Stimulated activated CD4-positive, alpha-beta T cell treated with anti-CD3 and anti-CD28 coated beads, Interleukin-12 subunit alpha, Interleukin-12 subunit beta, amount 100 ng/mL, for 4 hours (primary cell): ENCODE measurements at places on chromosomes 4 and X.

DNA sequence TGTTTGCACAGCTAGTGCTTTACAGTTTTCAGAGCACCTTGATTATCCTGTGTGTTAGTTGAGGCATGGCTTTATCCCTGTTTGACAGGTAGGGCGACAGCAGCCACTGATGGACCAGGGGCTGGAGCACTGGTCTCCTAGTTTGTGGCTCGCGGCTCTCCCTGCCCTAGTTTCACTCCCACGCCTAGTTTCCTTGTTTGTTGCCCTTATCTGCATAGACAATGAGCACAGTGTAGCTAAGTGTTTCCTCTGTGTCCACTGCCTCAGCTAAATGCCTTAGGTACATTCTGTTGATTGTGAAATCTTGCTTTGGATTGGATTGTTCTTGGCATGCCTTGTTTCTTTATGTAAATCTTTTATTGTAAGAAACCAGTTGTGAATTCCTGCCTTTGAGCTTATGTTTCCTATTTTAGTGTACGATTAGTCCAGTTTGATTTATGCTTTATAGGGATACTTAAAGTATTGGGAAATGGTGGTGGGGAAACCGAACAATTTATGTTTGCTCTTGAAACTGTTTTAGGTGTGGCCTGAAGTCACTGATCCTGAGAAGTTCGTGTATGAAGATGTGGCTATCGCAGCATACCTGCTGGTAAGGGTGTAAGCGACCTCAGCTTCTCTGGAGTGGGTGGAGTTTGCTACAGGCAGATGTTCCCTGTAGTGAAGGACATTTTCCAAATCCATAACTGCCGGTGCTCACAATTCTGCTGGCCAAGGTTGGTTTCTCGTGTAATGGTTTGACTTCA, 11.0 kb downstream of the TRMT44 start:
- no peak for DNase-seq

DNA sequence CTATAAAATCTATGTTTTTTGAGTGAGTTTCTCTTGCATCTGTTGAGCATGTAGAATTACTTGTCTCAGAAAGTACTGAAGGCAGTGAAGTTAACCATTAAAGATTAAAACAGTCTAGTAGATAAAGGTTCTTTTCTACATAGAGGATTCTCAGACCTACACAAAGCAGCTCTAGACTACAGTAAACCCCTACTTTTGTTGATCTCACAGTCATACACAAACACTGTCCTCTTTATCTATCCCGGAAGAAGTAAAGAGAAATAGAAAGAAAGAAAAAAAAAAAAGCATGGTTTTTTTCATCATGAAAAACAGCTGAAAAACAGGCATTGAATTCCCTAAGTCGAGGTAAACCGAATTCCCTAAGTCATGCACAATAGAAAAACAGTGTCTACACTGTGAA, 58.6 kb downstream of the COL25A1 start:
- no peak for DNase-seq

GRCh38 chr4:11312389-11312788, 116.3 kb downstream of the HS3ST1 start:
- no peak for DNase-seq

- DNase-seq, result no peak
These were observed 194.0 kb upstream of the NUDT6 start for GRCh38 chr4:123116412-123116811.

- no peak for DNase-seq
These were observed 319.6 kb upstream of the BMP3 start for GRCh38 chr4:80710748-80711451.

- no peak for DNase-seq
These were observed 7.6 kb upstream of the PCDH19 start for GRCh38 chrX:100417681-100418080.

DNA sequence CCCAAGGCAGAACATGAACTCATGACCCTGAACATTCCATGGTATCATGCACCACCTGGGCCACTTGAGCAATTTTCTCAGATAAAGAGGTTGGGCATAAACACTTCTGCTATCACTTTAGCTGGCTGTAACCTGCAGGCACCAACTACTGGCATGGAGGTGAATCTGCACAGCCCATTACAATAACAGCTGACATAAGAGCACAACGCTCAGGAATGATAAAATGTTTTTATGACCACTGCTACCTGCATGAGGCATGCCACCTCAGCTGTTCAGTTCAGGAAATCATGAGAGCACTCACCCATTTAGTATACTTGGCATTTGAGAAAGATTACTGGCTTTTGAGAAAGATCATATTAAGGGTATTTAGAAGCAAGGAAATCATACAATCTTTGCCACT, 85.7 kb upstream of the SPIN4 start:
- DNase-seq, result no peak

- DNase-seq, result no peak
These were observed 9.6 kb upstream of the MAP7D3 start for GRCh38 chrX:136260776-136261175.

DNA sequence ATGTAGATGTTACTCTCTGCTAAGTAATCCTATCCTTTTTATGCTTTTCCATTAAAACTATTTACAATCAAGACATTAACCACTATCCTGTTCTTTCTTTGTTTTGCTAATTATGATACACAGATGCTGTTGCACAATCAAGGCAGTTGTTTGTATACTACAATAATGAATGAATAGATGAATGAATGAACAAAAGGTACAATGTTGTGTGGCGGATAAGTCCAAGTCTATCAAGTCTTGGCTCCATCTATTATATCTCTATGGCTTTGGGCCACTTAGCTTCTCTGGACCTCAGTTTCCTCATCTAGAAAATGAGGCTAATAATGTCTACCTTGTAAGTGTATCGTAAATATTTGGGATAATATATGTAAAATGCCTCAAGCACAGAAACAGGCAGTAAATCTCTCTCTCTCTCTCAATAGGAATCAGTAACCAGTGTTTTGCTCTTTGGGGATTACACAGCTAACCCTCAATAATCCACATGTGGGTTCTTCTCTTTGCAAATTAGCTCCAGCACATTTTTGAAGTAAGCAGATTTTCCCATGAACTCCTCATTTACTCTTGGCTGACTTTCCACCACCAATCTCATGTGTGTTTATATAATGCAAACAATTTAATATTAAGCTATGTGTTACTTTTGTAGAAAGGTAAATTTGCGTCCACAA, 27.8 kb upstream of the TSPAN5 start:
- DNase-seq, result no peak

DNA sequence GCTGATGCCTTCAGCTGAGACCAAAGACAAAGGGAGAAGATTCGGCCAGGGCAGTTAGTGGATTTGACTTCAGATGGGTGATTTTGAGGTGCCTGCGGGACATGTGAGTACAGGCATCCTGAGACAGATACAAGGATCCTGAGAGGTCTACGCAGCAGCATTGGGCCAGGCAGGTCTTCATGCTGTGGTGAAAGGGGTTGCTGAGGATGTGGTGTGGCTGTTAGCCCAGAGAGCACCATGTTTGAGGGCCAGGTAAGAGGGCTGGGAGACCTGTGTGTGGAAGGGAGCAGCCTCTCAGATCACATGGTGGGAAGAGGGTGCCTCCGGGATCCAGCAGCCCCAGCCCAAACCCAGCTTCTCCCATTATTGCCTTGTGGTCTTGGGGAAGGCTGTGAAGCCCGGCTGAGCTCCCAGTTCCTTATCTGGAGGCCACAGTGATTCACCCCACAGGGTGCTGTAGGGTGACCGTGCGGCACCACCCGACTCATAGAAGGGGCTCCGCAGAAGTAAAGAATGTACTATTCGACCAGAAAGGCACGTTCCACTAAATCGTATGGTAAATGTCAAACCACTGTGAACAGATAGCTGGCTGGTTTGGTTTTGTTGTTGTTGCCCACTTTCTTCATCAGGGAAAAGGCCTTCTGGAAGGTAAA, 27.7 kb upstream of the TADA2B start:
- DNase-seq, result no peak

- DNase-seq, result no peak
These were observed 115.3 kb upstream of the ARX start for GRCh38 chrX:25131055-25131454.

DNA sequence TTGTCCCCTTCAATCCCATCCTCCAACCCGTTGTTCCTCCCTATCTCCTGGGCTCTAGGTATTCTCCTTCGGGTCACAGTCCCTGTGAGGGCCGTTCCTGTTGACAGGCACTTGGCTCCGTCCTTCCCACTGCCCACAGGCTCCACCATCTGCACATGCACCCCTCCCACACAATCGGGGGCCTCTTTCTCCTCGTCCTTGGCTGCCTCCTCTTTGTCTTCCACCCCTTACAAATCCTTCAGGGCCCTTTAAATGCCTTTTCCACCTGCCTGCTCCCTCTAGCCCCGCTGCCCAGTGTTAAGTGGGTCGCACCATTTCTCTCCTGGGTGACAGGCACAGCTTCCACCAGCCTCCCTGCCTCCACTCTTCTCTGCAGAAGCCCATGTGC, 2.7 kb upstream of the AVPR2 start:
- DNase-seq, result no peak

DNA sequence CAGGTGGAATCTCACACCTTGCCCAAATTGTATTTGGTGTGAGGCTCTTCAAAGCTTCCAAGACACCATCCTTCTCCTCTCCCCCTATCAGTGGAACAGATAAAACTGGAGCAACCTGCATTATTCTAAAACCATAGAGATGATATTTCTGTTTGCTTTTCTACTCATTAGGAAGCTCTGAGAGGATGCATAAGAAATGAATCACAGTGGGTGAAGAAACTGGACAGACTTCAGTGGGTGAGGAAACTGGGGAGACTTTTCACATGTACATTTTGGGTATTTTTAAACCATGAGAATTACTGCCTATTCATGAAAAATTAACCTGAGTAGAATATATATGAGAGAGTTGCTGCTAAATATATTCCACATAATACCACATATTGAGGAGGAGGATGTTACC, 16.4 kb downstream of the HAND2 start:
- DNase-seq, result no peak

GRCh38 chr4:1098311-1098925, 14.9 kb downstream of the RNF212 start:
- no peak for DNase-seq

GRCh38 chrX:43557792-43558191, 98.3 kb upstream of the MAOA start:
- peak; percentile 50 for DNase-seq

DNA sequence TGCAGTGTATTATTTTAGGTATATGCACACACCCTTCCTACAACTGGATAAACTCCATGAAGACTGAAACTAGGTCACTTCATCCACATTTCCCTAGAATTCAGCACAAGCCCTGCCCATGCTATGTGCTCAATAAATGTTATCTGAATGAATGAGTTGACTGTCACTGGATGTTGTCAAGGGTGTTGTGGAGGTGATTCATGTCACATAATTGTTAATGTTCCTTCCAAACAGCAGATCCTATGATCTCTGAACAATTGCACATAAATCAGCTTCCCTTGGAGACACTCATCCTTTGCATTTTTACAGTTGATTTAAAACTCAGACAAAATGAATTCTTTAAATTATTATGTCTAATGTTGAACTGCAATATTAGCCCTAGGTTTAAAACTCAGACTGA, 154.7 kb downstream of the TSPAN5 start:
- DNase-seq, result no peak

DNA sequence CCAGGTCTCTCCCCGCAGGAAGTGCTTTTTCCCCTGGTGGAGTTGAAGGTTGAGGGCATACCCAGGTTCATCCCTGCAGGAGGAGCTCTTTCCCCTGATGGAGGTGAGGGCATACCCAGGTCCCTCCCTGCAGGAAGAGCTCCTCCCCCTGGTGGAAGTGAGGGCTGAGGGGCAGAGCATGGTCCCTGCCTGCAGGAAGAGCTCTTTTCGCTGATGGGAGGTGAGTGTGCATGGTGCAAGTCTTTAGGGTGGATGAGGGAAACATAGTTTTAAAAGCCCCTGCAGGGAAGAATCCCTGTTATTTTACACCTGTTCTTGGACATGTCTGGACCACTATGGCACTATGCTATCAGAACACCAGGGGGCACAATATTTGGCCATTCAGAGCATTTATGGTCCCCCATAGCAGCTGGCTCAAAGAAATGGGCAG, 43.7 kb upstream of the PUDP start:
- no peak for DNase-seq

DNA sequence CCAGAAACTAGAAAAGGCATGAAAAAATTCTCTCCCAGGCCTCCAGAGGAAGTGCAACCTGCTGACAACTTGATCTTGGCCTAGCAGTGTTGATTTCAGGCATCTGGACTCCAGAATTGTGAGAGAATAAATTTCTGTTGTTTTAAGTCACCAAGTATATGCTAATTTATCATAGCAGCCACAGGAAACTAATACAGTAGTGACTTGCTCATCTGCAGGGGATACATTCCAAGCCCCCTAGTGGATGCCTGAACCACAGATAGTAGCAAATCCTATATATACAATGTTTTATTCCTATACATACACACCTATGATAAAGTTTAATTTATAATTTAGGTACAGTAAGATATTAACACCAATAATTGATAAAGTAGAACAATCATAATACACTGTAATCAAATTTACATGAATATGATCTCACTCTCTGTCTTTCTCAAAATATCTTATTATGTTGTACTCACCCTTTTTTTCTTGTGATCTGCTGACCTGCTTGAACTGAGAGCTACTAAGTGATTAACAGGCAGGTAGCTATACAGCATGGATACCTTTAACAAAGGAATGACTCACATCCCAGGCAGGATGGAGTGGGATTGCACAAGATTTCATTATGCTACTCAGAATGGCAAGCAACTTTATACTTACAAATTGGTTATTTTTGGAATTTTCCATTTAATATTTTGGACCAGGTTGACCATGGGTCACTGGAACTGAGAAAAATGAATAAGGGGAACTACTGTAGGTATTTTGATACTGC, 501.1 kb downstream of the KCNIP4 start:
- no peak for DNase-seq

DNA sequence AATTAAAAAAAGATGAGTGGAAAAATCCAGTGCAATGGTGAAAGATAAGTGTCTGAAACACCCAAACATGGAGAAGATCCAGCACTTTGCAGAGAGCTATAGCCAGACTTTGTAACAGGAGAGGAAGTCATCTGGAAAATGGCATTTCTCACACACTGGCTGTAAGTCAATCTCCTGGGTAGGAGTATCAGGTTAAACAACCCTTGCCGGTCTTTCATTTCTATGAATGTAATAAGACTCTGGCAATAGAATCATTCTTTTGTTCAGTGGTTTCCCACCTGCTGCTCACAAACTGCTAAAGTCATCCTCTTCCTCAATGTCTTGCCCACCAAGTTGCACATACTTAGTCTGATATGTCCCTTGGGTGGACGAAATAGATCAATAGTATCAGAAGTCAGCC, 94.0 kb upstream of the ATP8A1 start:
- no peak for DNase-seq

DNA sequence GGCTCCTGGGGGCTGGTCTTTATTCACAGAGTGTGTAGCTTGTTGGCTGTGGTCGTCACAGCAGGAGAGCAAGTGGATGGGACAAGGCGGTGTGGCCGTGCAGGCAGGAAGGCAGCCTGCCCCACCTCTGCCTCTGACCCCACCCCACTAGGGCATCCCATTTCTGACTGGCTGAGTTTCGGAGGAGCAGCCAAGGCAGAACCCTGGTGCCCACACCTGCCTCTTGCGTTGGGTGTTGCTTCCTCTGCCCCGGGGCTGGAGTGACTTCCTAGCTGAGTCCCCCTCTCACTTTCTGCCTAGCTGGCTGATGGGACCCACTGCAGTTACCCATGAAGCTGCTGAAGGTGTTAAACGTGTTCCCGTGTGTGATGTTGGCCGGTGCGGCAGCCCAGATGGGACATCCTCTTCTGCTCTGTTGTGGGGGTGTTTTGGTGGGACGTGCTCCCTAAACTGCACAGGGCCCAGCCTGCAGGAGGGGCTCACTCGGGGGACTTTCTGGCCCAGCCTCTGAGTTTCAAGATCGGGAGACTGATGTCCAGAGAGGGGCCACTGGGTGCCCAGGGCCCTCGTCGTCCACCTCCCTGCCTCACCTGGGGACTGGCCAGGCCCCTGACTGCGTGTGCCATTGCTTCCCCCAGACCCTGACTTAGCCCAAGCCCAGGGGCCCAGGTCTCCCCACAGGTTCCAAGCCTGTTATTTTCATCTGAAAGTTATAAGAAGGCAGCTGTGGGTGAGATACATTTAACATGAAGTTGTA, 101.5 kb downstream of the PSAPL1 start:
- no peak for DNase-seq
